ENCODE measurements at places on chromosomes 13 and 19.

DNA sequence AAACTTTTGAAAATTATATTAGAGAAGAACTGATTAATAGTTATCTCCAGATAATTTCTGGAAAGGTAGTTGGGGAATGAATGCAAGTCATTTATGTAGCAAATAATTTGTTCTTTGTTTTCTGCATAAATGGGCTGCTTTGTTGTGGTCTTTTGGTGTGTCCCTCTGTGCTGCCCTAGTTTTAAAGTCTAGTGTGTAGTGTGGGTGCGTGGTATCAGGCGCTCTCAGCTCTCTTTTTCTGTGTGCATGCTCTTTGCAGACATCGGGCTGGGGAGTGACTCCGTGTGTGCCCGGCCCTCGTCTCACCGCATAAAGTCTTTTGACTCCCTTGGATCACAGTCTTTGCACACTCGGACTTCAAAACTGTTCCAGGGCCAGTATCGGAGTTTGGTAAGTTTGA, 94.5 kb downstream of the ARHGEF7 start:
- DNase-seq = no peak

DNA sequence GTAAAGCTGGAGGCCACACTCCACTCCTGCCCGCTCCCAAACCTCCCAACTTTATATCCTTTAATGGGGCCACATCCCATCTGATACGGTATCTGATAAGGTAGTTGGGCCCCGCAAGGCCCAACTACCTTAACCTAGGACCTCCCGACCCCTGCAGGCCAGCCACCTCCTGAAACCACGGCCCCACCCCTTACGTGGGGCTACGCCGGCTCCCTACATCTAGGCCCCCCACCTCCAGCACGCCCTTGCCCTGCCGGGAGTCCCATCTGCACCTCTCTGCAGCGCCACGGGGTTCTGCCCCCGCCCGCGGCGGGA, 2.2 kb downstream of the IGFLR1 start:
- no peak for DNase-seq

- no peak for DNase-seq
These were observed 108.6 kb downstream of the AKAP11 start for GRCh38 chr13:42380420-42381164.

GRCh38 chr19:51431124-51431523, 13.7 kb upstream of the SIGLEC10 start:
- no peak for DNase-seq

DNA sequence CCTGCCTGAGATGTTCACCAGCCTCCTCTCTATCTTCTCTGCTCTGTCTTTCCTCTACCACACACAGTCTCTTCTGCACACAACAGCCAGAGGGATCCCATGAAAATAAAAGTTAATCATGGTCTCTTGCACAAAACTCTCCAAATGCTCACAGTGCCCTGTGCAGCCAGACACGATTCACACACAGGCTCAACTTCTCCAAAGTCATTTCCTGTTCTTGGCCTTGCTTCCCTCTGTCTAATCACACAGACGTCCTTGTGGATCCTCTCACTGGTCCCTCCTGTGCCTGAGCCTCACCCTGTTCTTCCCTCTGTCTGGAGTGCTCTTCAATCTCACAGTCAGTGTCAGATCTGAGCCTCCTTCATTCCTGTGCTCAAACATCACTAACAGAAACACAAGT, 7.8 kb downstream of the SIGLEC12 start:
- DNase-seq = no peak

- DNase-seq = no peak
These were observed 63.4 kb upstream of the DIAPH3 start for GRCh38 chr13:60227158-60227557.

DNA sequence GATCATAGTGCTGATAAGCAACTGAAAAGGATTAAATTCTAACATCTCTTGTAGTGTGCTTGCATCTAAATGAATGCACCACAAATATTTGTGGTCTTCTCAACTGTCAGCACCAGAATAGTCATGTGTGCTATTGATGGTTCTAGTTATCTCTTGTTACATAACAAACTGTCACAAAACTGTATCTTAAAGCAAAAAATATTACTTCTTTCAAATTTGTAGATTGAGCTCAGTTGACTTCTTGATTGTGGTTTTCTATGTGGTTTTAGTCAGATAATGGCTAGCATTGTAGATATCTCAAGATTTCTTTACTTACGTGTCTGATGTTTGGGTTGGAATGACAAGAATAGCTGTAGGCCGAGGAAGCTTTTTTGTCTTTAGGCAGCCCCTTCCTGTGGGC, 431.3 kb downstream of the SLITRK6 start:
- no peak for DNase-seq

- DNase-seq = no peak
These were observed 306.1 kb downstream of the DCT start for GRCh38 chr13:94173312-94173854.

- peak; percentile 82 for DNase-seq
These were observed 4.2 kb upstream of the ZSCAN4 start for GRCh38 chr19:57664269-57665127.

GRCh38 chr13:109385242-109385560, 401.2 kb downstream of the IRS2 start:
- no peak for DNase-seq

- no peak for DNase-seq
These were observed 105.8 kb downstream of the COL4A1 start for GRCh38 chr13:110201114-110201513.

DNA sequence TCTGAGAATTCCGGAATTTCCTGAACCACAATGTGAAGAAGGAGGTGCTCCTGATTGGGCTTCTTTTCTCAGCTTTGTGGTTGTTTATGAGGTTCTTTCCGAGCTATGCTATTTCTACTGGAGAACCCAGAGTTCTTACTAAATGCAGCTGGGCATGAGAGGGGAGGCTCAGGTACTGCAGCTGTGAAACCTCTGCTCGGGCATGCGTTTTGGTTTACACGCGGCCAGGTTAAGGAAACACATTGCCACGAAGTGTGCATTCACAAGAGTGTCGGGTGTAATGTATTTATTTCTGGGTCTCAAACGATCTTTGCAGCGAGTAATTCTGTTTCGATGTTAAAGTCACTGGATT, 661 bp upstream of the MIR17HG start:
- DNase-seq = peak; percentile 56

DNA sequence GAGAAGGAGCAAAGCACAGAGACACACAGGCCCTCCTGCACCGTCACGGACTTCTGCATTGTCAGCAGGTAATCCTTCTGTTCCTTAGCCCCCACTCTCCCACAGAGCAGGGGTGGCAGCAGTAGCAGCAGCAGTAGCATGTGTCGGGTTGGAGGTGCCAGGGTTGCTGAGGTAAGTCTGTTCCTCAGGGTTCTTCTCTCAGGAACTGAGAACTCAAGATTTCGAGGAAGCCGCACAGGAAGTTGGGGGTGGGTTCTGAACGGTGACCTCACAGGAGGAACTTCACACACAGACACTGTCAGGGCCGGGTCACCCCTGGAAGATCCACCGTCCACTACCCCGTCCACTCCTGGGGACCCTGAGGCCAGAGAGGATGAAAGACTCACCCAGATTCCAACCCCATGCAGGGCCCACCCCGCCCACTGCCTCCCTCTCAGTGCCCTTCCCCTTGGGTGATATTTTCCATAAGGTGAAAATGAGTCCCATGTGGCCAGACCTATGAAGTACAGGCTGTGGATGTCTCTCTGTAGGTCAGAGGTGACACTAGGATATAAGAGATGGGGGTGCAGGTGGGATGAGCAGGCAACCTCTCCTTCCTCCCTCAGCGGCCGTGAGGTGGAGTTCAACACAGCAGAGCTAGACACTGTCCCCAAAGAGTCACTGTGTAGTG, at the start of gene SIGLEC12:
SIGLEC12 (minus strand) TSS at position 207 of the 670 bp plus-strand sequence; CDS start at position 140, 67 bp downstream.
- DNase-seq = no peak

GRCh38 chr13:65826657-65827056, 1403.5 kb downstream of the PCDH9 start:
- DNase-seq = no peak

DNA sequence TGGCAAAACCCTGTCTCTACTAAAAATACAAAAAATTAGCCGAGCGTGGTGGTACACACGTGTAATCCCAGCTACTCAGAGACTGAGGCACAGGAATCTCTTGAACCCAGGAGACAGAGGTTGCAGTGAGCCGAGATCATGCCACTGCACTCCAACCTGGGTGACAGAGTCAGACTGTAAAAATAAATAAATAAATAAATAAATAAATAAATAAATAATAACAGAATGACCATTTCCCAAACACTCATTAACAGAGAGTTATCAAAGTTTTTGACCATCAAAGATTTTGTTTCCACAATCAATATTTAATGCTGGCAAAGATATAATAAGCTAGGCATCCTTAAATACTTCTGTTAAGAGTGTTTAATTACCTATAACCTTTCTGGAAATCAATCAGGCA, 299.4 kb downstream of the KCTD12 start:
- DNase-seq = no peak

DNA sequence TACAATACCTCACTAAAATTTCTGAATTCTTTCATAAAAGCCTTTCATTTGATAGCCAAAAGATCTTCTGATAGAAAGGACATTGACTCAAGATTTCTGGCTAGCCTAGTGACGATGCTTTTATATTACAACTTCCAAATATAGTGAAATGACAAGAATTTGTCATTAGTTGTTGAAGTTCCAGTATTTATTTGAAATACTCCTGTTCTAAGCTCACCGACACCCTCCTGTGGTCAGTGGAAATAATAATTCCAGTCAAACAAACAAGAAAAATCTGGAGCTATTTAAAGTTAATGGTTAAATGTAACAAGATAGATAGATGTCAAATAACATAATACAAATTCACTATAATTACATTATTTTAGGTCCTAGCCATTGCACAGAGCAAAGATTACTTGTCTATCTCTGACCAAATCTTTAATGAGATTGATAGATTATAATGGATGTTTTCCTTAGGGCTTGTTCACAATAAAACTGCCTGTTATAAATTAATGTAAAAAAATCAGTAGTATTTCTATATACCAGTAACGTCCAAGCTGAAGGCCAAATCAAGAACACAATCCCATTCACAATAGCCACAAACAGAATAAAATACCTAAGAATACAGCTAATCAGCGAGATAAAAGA, 195.5 kb downstream of the RGCC start:
- DNase-seq = peak; percentile 52

DNA sequence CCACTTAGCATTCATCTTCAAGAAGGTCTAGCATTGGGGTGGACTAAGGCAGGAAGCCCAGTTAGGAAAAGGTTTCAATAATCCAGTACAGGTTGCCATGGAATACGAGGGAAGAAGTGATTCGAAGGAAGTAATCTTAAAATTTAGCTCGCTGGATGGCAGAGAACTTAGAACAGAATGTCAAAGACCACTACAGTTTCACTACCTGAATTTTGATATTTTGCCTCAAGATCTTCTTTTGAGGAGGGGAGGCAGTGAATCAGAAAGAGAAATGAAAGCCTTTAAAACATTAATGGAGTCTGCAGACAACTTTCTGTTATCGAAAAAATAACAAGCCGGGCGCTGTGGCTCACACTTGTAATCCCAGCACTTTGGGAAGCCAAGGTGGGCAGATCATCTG, 7.0 kb upstream of the RAB8A start:
- DNase-seq = no peak

- peak; percentile 56 for DNase-seq
These were observed 7.7 kb upstream of the LRG1 start for GRCh38 chr19:4547303-4548237.

DNA sequence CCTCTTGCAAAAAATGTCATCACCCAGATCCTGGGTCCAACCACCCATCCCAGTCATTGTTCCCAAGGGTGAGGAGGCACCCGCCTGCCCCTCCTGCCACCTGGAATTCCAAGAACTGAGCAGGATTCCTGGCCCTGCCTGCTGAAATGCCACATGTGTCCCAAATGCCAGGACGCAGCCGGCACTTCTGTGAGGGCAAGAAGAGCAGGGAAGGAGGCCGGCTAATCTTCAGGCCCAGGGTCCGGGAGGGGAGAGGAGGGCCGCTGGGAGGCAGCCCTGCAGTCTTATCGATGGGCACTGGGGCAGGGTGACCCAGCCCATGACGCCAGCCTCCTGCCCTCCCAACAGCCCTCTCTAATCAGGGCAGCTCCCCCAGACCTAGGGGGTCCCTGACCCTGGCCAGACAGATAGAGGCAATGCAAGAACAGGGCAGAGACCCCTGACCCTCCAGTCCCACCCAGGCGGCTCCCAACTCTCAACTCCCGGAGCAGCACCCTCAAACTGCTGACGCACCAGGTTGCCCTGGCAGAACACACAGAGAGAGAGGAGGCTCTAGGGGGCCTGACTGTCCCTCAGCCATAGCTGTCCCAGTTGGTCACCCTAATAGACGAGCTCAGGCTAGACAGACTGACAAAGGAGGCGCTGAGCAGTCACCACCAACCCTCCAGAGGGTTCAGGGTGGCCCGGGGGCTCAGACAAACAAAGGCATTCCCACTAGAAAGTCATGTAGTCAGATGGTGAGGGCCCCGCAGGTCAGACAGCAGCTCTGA, 1.5 kb downstream of the MFSD12 start:
- no peak for DNase-seq

GRCh38 chr13:39321574-39321973, 281.4 kb downstream of the LHFPL6 start:
- DNase-seq = no peak

GRCh38 chr19:34313188-34313587, 51.8 kb upstream of the GPI start:
- no peak for DNase-seq

DNA sequence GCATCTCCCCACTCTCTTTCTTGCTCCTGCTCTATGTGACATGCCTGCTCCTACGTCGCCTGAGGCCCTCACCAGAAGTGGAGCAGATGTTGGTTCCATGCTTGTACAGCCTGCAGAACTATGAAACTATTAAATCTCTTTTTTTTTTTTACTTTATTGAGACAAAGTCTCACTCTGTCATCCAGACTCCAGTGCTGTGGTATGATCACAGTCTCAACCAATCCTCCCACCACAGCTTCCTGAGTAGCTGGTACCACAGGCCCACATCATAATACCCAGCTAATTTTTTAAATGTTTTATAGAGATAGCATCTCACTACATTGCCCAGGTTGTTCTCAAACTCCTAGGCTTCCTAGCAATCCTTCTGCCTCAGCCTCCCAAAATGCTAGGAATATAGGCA, 1067.7 kb downstream of the PCDH9 start:
- no peak for DNase-seq

GRCh38 chr19:13963603-13964105, 11.3 kb downstream of the DCAF15 start:
- DNase-seq = no peak

- DNase-seq = no peak
These were observed 211.9 kb upstream of the SLC10A2 start for GRCh38 chr13:103277959-103278694.

GRCh38 chr19:54352546-54352945, 12.2 kb downstream of the LAIR1 start:
- DNase-seq = no peak

DNA sequence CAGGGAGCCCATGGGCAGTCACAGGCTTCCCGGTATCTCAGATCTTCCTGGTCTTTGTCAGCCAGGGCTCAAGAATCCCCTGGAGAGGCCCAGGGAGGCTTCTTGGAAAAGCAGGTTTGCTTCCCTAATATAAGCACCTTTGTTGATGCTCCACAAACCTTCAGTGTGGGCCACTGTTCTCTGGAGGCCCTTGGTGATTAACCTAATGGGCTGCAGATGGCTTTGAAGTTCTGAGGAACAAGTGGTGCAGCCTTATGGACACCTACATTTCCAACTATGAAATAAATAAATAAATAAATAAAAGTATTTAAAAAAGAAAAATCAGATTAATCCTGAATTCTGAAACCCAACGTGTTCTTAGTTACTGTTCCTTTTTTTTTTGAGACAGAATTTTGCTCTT, at the start of gene BSPH1:
BSPH1 (minus strand) TSS at position 101 of the 400 bp plus-strand sequence; CDS start at position 12, 89 bp downstream.
- DNase-seq = no peak

GRCh38 chr13:109126891-109127641, 497.7 kb downstream of the MYO16 start:
- DNase-seq = no peak

GRCh38 chr13:45490068-45490467, 25.3 kb downstream of the COG3 start:
- DNase-seq = peak; percentile 40

Measured in DMS53 (cell line).